ENCODE measurements at places on chromosomes 11 and 22.
A peak's percentile ranks its signal among the peaks of the same experiment; 100 is the strongest.

- no peak for DNase-seq
These were observed 22.7 kb upstream of the CTSD start for GRCh38 chr11:1786466-1786865.

DNA sequence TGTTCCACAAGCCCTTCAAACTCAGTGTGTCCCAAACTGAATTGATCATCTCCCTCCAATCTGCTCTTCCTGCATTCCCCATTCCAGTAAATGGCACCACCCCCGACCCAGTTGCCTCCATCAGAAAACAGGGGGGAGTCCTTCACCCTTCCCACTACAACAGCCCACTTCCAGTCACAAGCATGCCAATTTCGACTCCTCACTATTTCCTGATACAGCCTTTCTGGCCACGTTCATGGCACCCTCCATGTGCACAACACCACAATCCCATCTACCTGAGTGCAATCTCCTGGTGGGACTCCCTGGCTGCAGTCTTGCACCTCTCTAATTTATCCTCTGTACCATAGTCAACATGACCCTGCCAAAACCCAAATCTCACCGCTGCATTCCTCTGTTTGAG, 1.6 kb upstream of the DNAL4 start:
- DNase-seq: no peak

DNA sequence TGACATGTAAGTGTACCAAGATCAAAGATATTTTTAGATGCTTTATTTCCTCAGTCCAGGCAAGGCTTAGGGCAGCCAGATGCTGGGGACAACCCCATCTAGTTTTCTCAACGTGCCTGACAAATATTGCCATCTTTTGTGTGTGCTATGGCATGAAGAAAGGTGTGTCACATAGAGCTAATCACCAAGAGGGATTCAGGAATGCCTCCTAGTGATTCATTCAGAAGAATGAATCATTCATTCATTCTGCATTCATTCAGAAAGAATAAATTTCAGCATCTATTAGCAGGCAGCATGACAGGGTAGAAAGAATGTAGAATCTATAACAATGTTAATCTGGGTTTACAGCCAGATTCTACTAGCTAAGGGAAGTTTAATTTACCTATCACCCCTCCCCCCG, 75.4 kb upstream of the LRRC4C start:
- DNase-seq: no peak

- peak; percentile 51 for DNase-seq
These were observed 18.0 kb downstream of the CREB3L1 start for GRCh38 chr11:46295312-46296058.

GRCh38 chr11:119803139-119803538, 74.1 kb upstream of the NECTIN1 start:
- no peak for DNase-seq

GRCh38 chr11:105861225-105861624, 160.8 kb downstream of the MSANTD4 start:
- peak; percentile 31 for DNase-seq

GRCh38 chr11:121328176-121328966, 35.8 kb downstream of the SC5D start:
- DNase-seq: no peak

GRCh38 chr11:129946256-129946655, 50.9 kb upstream of the NFRKB start:
- peak; percentile 30 for DNase-seq

- DNase-seq: no peak
These were observed 88.1 kb downstream of the MAML2 start for GRCh38 chr11:96254854-96255253.

GRCh38 chr22:48577014-48577690, 1250.5 kb downstream of the BRD1 start:
- peak; percentile 46 for DNase-seq

DNA sequence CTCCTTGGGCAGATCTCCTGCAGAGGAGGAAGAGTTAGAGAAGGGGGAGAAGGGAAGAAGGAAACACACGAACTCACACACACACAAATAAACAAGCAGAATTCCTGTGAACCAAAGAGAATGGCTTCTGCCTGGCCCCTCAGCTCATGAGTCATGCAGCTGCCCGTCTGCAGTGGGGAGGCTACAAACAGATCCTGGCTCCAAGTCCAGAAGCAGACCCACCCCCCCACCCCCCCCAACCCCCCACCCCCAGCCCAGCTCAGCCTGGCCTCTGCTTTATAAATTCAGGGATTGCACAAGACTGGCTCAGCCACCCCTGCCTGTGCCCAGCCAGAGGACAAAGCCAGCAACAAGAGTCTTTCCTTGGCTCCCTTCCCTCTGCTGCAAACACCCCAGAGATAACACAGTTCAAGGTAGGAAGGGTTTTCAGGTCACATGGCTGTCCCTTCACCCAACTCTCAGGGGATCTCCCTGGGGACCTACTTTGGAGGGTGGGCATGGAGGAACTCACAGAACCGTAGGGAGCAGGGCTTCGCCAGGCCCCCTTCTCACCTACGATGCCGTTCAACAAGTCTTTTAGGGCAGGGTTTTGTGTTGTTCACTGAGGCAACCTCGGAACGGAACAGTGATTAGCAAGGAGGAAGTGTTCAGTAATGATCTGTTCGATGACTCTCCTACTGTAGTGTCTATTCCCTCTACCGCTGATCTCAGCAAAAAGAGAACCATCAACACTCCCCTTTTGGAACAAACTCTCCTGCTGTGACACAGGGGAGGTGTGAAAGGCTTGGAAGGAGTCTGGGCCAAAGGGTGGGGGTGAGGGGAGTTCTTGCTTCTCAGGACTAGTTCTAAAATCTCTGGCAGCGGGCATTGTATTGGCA, 35.5 kb downstream of the RPL27A start:
- no peak for DNase-seq

- no peak for DNase-seq
These were observed 9.9 kb downstream of the SYT9 start for GRCh38 chr11:7261578-7261977.

- no peak for DNase-seq
These were observed 101.8 kb upstream of the CADM1 start for GRCh38 chr11:115605871-115606497.

DNA sequence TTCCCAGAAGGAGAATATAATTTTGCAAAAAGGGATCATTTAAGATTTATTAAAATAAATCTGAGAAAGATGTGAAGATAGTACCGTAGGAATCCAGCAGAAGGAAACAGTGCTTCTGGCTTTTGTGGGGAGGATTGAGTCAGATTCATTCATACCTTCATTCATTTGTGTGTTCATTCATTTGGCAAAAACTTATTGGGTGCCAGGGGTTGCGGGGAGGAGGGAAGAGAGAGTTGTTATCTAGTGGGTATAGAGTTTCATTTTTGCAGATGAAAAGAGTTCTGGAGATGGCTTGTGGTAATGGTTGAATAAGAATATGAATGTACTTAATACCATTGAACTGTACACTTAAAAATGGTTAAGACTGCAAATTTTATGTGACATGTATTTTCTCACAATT, 31.1 kb downstream of the BMAL1 start:
- no peak for DNase-seq

- DNase-seq: no peak
These were observed 43.9 kb downstream of the ELFN2 start for GRCh38 chr22:37383341-37383740.

DNA sequence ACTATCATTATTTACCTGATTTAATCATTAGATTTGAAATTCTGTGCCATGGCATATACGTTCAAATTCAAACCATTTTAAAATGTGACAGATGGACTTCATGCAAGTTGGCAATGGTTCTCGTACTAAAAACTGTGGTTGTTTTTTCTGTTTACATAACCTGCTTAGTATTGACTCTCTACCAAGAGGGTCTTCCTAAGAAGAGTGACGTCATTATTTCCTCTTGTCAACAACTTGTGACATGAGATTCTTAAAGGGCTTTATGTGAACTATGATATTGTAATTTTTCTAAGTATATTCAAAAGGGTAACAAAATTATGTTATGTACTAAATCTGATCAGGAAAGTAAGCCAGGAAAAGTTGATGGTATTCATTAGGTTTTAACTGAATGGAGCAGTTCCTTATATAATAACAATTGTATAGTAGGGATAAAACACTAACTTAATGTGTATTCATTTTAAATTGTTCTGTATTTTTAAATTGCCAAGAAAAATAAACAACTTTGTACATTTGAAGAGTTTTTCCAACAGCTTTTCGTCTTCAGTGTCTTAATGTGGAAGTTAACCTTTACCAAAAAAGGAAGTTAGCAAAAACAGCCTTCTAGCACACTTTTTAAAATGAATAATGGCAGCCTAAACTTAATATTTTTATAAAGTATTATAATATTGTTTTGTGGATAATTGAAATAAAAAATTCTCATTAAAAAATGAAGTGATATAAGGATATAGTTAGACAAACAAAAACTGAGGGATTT, 87.0 kb downstream of the GRK3 start:
- DNase-seq: no peak

- peak; percentile 80 for DNase-seq
These were observed 79.9 kb downstream of the AMBRA1 start for GRCh38 chr11:46513934-46514342.

GRCh38 chr11:120331301-120331996, 4.8 kb upstream of the ARHGEF12 start:
- no peak for DNase-seq

- DNase-seq: no peak
These were observed 324.0 kb downstream of the RAB38 start for GRCh38 chr11:87851234-87851633.

DNA sequence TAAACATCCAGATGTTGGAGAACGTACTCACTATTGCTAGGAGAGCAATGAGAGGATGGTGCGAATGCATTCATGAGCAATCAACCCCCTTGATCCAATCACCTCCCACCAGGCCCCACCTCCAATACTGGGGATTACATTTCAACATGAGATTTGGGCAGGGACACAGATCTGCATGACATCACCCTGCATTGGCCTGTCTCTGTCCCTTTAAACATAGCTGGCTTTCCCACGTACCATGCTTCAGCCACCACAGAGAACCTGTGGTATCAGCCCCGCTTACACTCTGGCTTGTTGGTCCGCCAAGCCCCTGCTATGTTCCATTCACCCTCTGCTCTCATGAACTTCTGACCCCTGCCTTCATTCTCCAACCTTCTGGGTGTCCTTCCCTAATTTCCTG, 157.5 kb upstream of the E2F8 start:
- no peak for DNase-seq

DNA sequence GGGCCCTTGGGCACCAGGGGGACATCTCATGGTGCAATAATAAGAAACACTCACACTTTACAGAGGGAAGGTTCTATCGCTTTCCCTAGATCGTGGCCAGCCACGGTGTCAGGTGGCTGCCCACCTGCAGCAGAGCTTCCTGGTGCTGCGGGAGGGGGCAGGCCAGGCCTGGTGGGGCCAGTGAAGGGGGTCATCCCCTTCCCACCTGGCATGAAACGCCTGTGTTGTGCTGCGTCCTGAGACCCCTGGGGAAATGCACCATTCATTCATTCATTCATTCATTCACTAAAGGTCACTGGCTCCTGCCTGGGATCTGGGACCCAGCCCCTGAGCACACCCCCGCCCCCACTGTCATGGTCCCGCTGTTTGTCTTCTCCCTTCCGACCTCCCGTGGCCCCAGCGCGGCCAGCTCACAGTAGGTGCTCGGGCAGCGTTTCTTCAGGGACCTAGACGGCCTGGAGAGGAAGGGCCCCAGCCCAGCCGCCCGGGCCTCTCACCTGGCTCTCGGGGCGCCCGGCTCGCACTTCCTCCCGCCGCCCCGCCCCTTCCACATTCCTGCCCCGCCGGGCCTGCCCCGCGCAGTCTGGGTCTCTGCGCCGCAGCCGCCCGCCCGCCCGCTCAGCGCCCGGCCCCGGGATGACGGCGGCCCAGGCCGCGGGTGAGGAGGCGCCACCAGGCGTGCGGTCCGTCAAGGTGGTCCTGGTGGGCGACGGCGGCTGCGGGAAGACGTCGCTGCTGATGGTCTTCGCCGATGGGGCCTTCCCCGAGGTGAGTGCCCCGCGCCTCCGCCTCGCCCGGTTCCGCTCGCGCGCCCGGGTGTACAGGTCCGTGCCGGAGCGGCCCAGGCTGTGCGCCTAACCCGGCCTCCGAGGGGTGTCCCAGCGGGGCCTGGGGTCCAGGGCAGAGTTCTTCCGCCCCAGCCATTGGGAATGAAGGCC, at the start of gene RHOD:
TSS of gene RHOD (plus strand) at position 581 of the 938 bp plus-strand sequence. CDS start at position 637, 56 bp downstream.
- no peak for DNase-seq

- DNase-seq: no peak
These were observed 590 bp downstream of the SLCO2B1 start for GRCh38 chr11:75151346-75152047.

DNA sequence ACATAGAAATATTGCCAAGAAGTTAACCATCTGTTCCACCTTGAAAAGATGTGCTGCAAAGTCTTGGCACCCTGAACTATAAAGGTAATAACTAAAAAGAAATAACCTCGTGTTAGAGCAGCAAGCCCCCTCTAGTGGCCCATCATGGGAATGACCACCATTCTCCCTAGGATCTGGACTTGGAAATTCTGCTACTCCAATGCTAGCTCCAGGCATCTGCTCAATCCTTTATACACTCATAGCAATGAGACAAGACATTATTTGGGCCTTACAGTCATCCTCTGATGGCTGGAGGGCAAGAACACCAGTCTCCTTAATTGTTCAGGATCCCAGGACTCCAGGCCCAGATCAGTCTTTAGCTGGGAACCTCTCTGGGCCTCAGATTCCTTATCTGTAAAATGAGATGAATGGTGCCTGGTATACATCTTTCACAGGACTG, 76.0 kb downstream of the CWC15 start:
- DNase-seq: peak; percentile 65

- DNase-seq: no peak
These were observed 20.2 kb upstream of the NEFH start for GRCh38 chr22:29459773-29460172.

GRCh38 chr11:17238377-17238776, 30.6 kb upstream of the PIK3C2A start:
- peak; percentile 12 for DNase-seq

GRCh38 chr11:116420770-116421528, 351.8 kb downstream of the BUD13 start:
- DNase-seq: no peak

DNA sequence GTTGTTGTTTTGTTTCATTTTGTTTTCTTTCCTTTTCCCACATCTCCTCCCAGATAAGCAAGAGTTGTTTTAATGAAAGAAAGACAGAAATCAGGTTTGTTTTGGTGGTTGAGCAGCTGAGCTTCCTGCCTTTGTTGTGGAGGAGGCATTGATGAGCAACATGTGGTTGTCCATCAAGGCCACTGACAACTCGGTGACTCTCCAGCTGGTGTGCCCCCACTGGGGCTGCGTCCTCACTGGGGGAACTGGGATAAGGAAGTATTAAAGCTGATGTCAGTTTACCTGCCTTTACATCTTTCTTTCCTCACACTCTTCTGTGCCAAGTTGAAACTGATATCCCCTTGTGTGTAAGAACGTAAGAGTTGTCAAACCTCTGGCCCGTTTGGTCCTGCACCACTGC, 5.9 kb downstream of the VPS26B start:
- DNase-seq: no peak

- no peak for DNase-seq
These were observed 74.5 kb downstream of the MICAL3 start for GRCh38 chr22:17949642-17950473.

Measured in NCI-H526 (cell line).